ENCODE measurements at places on chromosomes 13 and 19. TPM values are rescaled to one million over a fixed set of nuclear protein-coding genes. Genes with fewer than 3 reads are reported as not detected.
A peak's percentile ranks its signal among the peaks of the same experiment; 100 is the strongest.

Gene ADGRE3
- not detected for total RNA-seq

Gene SYNGR4
- total RNA-seq, result not detected

Gene MAST1
- total RNA-seq, result 1.3 TPM

Gene ZNF383
- total RNA-seq, result 3.9 TPM

Gene CLDN10
- total RNA-seq, result not detected

Gene SRRM5
- not detected for total RNA-seq

Gene FAM32A
- 198 TPM for total RNA-seq

Gene MATK
- total RNA-seq, result 0.78 TPM

Gene LYPD4
- not detected for total RNA-seq

Gene PRX
- total RNA-seq, result 2.0 TPM

Gene ZNF296
- total RNA-seq, result not detected

Gene SPRED3
- total RNA-seq, result 2.8 TPM

Gene LRRC25
- not detected for total RNA-seq

Gene OR7C1
- total RNA-seq, result not detected

Gene ZNF808
- 2.2 TPM for total RNA-seq

- DNase-seq, result peak; percentile 28
Measured at GRCh38 chr13:95117092-95117491, 184.2 kb downstream of the ABCC4 start.

DNA sequence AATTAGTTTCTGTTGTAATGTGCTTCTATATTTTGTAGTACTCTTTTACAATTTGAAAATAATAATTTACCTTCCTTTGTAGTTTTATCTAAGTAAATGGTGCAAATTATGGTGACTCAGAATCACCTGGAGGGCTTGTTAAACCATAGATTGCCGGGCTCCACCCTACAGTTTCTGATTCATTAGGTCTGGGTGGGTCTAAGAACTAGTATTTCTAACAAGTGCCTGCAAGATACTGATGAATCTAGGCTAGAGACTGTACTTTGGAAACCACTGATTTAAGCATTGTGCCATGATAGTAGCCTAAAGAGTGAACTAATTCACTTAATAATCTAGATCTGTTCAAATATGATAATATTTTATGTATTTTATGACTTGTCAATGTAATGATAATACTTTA is 437.4 kb upstream of the SPRY2 start:
- DNase-seq, result no peak

DNA sequence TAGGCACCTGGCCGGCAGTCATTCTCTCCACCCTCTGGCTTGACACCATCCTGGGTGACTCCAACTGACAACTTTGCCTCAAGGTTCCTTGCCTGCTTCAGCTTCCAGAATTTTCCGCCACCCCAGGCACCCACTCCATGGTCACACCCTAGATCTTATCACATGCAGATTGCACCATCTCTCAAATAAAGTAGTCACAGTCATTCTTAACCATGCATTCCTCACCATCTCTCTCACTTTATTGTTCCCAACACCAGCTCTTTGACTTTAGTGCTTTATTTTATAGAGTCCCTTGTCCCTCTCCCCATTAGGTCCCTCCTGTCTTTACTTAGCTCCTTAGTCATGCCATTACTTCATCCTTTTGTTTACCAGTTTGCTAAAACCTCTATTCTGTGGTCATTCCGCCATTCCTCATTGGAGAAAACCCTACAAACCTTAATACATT is 351.7 kb downstream of the SPRY2 start:
- peak; percentile 46 for DNase-seq

GRCh38 chr19:19600793-19601330 is 17.6 kb downstream of the PBX4 start:
- DNase-seq, result no peak

GRCh38 chr19:1000591-1001537 is 645 bp downstream of the GRIN3B start:
- no peak for DNase-seq

- DNase-seq, result peak; percentile 44
Measured at GRCh38 chr13:52070929-52071523, 46.5 kb downstream of the UTP14C start.

- no peak for DNase-seq
Measured at GRCh38 chr19:51521781-51522180, 9.7 kb downstream of the SIGLEC6 start.

DNA sequence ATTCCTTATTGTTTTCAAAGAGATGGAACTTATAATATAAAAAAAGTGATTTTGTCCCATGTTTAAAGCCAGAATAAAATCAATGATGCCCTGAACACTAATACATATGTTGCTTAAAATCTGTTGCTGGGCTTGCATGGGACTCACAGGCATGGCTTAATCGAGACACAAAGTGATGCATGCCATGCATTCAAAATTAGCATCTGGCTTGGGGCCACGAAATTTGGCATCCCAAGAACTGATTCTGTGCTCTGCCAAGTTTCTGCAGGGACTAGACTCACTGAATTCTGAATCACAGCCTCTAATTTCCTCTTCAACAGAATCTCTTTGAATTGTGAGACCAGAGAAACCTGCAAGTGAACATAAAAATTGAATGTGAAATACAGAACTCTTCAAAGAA is 109.2 kb downstream of the PCDH17 start:
- no peak for DNase-seq

DNA sequence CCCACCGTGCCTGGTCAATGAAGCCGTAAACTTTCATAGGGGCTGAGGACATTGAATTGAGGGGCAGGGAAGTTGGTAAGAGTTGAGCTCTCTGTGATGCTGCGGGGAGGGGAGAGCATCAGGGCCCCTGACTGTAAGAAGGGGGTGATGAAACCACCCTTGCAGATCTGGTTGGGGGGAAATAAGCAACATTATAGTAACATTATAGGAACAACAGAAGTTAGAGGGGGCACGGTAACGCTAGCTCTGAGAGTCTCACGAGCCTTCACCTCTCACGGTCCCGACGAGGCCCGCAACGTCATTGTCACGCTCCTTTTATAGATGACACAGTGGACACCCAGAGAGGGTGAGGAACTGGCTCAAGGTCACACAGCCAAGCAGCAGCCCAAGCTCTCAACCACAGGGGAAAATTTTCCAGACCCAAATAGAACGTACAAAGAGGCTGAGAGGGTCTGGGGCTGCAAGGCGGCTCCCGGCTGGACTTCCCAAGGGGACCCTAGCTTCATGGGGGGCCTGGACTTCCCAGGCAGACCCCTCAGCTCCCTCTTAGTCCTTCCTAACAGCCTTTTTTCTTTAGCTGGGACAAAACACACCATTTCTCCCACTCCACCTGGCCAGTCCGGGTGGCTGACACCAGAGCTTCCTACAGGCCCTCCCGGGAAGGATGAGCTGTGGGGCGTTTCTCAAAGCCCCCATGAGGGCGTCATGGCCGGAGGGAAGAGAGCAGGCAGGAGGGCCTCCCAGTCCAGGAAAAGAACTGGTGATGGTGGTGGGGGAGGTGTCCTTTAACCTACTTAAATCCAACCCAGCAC is 4.1 kb downstream of the TLE5 start:
- no peak for DNase-seq

GRCh38 chr13:94233837-94234236 is 245.6 kb downstream of the DCT start:
- DNase-seq, result no peak

- DNase-seq, result no peak
Measured at GRCh38 chr13:73278186-73278585, 219.4 kb downstream of the KLF5 start.

GRCh38 chr19:46983097-46983496 is 36.5 kb upstream of the NPAS1 start:
- no peak for DNase-seq

GRCh38 chr13:79062291-79062690 is 343.8 kb downstream of the RBM26 start:
- no peak for DNase-seq

GRCh38 chr13:27595055-27595811 is 25.1 kb downstream of the LNX2 start:
- DNase-seq, result peak; percentile 36

GRCh38 chr19:29966588-29967249 is 24.7 kb downstream of the URI1 start:
- peak; percentile 8 for DNase-seq

DNA sequence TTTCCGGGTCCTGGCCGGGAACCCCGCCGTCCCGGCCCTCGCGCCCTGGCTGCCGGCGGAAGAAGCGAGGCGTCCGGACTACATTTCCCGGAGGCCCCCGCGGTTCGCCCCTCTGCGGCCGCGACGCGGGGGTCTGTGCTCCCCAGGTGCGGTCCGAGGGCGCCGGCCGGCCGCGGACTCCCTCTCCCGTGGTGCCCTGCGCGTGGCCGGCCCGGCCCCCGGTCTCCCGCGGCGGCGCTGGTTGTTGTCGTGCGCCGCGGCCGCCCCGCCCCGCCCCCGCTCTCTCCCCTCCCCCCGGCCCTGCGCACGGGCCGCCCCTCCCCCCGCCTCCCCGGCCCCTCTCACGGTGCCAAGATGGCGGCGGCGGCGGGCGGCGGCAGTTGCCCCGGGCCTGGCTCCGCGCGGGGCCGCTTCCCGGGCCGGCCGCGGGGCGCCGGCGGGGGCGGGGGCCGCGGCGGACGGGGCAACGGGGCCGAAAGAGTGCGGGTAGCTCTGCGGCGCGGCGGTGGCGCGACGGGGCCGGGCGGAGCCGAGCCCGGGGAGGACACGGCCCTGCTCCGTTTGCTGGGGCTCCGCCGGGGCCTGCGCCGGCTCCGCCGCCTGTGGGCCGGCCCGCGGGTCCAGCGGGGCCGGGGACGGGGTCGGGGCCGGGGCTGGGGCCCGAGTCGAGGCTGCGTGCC is at the start of gene KMT2B:
KMT2B (plus strand) TSS at position 339 of the 680 bp plus-strand sequence; CDS start at position 355, 16 bp downstream.
- peak; percentile 89 for DNase-seq

DNA sequence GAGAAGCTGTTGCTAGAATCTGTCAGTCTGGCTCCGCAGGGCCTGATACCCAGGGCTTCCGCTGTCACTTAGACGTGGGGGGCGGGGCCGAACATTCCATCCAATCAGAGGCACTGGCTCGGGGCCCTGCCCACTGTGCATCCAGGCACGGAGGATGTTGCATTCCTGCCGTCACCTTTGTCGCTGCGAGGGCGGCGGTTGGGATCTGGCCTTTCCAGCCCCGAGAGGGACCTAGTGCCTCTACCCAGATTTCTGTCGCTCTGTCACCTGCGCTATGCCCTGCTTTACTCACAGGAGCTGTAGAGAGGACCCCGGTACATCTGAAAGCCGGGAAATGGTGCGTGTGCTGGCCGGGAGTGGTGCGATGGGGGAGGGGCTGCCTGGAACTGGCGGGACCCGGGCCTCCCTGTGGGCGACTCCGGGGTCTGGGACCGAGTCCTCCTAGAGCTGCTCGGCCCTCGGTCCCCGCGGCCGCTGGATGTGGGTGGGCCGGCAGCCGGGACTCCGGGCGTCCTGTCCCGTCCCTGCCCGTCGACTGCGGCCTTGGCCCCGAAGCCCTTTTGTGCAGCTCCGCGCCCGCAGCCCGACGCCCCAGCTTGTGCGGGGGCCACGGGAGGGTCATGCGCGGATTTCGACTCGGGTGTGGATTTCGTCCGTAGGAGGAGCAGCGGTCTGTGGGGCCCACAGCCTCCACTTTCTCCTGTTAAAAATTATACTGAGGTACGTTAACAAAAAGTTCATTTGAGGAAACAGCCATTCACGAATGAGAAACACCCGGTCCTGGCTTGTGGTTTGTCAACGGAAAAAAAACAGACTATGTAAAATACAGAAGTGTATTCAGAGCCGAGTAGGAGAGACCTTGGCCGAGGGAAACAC is at the start of gene ZNF439:
ZNF439 (plus strand) TSS at position 133 of the 876 bp plus-strand sequence; CDS start at position 275, 142 bp downstream.
- no peak for DNase-seq

- DNase-seq, result no peak
Measured at GRCh38 chr13:65035302-65035701, 2194.8 kb downstream of the PCDH9 start.

DNA sequence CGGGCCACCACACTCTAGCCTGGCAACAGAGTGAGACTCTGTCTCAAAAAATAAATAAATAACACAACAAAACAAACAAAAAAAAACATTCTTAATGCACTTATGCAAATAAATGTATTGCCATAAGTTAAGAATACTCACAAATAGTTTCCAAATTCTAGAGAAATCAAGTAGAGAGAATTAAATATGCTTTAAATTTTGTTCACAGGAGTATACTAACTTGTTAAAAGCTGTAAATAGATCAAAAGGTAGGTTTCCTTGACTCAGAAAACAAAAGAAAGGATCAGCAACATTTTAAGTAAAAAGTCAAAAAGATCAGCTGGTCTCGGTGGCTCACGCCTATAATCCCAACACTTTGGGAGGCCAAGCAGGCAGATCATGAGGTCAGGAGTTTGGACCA is 50.5 kb upstream of the ZNF429 start:
- no peak for DNase-seq

GRCh38 chr19:50173127-50173526 is 10.0 kb upstream of the IZUMO2 start:
- DNase-seq, result peak; percentile 38

- DNase-seq, result peak; percentile 18
Measured at GRCh38 chr19:27740396-27740795, 1472.6 kb downstream of the UQCRFS1 start.

DNA sequence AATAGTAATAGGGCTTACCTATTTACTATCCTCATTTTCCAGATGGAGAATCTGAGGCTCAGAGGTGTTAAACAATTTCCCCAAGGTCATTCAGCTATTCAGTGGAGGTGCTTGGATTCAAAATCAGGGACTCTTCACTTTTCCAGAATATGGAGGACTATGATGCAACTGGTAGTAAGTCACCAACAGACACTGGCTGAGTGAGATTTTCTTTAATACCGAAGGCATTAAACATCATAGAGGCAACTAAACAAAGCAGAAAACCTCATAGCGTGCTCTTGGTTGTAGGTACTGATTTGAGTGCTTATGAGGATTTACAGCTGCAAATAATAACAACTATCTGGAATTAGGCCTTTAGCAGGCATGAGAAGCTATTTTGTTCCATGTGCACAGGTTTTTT is 134.4 kb downstream of the DLEU7 start:
- DNase-seq, result no peak
